ENCODE measurements at places on chromosomes 2 and 18.

DNA sequence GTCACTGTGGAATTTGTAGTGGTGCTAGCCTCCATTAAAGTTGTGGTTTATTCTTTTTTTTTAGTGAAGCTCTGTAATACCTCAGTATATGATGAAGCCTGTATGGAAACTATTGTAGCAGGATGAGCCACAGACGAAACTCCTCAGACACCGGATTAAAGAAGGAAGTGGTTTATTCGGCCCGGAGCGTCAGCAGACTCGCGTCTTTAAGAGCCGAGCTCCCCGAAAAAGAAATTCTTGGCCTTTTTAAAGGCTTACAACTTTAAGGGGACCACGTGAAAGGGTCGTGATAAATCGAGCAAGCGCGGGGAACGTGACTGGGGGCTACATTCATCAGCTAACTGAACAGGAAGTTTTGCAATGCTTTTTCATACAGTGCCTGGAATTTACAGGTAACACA is 8.1 kb upstream of the CCL20 start:
- DNase-seq = no peak

GRCh38 chr2:230582851-230583283 is 129.8 kb upstream of the CAB39 start:
- DNase-seq = no peak

GRCh38 chr2:215658635-215659305 is 222.9 kb upstream of the FN1 start:
- DNase-seq = no peak

DNA sequence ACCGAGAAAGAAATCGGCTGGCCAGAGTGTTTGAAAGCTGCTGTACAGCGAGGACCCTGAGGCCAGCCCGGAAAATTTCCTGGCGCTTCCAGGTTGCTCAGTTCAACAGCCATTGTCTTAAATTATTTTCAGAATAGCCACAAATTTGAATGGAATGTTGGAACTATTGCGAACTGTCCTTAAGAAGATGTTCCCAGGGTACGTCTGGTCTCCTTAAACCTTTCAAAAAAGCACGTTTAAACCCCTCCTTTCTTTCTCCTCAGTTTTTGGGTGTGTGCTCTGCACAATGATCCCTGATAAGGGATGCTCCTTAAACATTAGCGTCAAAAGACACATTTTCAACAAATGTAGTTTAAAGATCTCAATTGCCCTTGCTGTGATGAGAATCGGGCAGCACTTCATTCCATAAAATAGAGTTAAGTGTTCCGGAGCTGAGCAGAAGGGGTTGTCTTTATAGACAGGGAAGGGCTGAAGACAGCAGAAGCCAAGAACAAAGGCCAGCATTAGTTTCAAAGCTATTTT is 14.5 kb upstream of the LPIN2 start:
- DNase-seq = no peak

DNA sequence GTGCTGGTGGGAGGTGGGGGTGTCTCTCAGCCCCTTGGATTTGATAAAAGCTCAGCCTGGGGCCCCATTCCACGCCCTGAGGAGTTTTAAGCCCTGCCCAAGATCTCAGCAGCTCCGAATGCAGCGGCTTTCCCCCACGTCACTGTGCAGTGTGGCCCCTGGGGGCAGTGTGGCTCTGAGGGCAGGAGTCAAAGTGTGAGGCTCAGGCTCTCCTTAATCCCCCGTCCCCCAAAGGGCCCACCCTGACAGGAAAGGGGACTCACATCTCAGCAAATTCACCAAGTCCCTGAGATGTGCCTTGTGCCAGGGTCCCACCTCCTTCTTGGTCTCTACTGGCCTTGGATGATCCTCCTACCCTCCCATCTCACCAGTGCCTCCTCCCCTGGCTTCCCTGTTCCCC is 25.2 kb downstream of the NPPC start:
- no peak for DNase-seq

Data from iPS DF 6.9 (cell line).